ENCODE measurements at places on chromosomes 11 and 22.

DNA sequence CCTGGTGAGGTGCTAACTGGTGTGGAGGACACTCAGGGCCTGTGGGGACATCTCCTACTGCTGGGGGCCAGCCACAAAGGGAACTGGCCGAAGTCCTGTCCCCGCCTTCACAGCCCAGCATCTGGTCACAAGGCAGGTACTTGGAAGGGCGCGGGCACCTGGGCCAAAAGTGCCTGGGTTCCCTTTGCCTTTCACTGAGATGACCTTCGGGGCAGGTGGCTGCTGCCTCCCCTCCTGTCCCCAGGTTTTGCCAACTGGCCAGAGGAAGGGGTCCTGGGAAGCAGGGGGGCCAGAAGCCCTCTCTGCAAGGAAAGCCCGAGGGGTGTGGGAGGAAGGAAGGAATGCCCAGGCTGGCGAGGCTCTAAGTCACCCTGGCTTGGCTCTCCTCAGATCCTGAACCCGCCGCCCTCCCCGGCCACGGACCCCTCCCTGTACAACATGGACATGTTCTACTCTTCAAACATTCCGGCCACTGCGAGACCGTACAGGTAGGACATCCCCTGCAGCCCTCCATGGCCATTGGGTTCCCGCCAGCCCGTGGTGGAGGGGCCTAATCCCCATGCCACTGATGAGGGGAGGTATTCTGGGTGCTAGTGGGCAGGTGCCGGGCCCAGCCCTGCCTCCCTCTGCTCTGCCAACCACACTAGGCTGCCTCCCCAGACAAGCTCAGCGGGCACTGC, 14.4 kb upstream of the PPP6R3 start:
- no peak for DNase-seq

DNA sequence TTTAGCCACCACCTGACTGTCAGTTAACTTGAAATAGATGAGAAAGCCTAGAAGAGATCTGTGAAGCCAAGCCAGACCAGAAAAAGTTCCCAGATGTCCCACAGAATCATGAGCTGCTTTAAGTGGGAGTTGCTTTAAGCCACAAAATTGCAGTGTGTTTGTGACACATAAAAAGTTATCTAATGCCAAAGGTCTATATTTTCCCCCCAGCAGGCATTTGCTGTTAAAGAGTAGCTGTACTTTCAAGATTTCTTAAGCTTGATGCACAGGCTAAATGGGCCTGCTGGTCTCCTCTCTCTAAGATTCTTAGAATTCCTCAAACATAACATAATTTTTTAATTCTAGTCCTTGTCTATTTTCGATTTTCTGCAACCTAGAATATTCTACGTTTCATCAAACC, 825.7 kb downstream of the FAM181B start:
- no peak for DNase-seq

- peak; percentile 36 for DNase-seq
Observed at GRCh38 chr11:27012234-27012921, 18.5 kb downstream of the FIBIN start.

DNA sequence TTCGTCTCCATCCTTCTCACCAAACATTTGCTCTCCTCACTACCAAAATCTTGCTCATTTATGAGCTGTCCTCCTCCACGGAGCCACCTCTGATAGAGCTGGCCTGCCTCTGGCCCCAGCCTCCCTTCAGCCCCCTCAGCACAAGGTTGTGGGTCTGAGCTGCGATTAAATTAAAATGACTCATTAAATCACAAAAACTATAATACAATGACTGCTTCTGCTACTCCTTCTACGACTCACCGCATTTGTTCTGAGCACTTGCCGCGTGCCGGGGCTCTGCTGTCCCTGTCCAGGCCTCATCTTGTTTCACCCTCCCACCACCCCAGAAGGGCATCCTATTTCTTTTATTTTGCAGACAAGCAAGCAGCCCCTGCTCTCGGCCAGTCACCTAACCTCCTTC, 49.2 kb upstream of the TIMP3 start:
- DNase-seq = no peak

DNA sequence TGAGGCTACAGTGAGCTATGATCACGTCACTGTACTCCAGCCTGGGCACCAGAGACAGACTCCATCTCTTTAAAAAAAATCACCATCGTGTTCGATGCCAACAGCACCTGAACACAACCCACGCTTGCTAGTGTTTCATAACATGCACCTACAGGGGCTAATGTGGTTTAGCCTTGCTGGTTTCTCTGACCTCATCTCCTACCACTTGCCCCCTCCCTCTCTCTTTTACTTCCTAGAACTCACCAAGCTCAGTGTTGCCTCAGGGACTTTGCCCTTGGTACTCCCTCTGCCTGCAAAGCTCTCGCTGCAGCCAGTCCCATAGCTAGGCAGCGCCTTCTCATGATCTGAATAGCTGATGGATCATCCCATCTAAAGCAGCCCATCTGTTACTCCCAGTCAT, 99.8 kb downstream of the FBXO7 start:
- DNase-seq = no peak

GRCh38 chr11:63683133-63683991, 2.1 kb downstream of the RTN3 start:
- DNase-seq = no peak

GRCh38 chr11:116814502-116814901, 8.6 kb downstream of the APOA4 start:
- no peak for DNase-seq

DNA sequence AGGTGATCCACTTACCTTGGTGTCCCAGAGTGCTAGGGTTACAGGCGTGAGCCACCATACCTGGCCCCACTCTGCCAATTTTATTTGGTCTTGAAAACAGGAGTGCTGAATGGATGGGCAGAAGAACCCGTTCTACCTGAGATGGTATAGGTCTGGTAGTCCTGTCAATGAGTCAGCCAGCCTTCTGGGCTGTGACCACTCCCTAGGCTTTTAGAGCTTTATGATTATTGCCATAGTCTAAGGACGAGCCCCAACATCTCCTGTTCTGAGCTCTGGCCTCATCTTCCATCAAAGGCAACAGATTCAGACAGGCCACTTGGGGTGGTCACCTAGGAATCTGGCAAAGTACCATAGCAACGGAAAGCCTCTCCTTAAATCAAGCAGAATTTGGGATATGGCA, 11.5 kb downstream of the ZDHHC5 start:
- no peak for DNase-seq

DNA sequence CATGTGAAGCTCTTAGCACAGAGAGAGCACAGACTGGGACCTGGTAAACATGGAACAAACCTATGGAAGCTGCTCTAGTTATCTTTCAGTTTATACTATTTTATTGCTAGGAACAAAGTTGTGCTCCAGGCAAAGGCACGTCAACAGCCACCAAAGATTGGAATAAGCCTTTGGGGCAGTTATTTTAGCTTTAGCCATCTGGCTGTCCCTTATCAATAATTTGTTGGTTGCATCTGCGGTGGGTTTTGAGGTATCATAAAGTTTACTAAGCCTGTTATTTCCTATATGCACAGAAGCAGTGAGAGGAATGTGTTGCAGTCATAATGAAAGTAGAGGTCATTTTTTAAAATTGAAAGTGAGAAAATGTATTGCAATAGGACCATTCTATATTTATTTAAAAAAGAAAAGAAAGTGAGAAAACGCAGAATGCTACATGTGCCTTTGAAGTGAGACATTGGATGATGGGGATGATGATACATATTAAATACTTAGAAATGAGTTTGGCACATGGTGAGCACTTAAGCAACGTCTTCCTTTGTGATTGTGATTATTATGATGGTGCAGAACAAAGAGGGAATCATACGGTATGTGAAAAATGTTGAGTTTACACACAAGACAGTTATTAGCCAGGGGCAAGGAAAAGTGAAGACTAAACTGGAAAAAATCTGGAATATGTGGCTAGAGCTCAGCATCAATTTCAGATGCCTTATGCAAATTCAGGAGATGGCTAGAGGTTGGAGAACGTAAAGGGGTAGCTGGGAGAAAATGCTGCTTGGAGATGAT, 58.3 kb downstream of the PRR5L start:
- peak; percentile 77 for DNase-seq

GRCh38 chr11:68214173-68215086, 1.3 kb upstream of the KMT5B start:
- no peak for DNase-seq

DNA sequence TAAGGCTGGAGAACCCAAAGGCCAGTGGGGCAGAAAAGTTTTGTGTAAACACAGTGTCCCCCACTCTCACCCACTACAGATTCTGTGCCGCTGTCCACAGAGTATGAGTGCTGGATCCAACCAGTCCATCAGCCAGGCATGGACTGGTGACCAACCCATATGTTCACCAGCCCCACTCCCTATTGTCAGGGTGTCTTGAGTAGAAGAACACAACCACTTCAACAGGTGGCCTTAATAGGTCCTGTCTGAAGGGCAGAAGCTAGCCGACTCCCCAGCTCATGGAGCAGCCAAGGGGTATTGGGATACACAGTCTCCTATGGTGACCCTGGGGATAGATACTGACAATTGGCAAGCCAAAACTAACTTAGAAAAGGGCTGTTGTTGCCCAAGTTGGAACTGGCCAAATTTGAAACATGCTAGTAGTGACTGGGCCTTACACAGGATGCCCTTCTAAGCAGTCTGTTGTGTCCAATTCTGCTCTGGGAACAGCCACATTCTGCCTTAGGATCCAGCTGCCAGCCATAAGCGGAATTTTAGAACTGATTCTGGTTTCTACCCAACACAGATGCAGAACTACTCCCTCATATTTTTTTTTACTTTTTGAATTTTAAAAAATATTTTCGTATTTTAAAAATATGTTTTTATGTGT, 19.8 kb upstream of the PGM2L1 start:
- no peak for DNase-seq

DNA sequence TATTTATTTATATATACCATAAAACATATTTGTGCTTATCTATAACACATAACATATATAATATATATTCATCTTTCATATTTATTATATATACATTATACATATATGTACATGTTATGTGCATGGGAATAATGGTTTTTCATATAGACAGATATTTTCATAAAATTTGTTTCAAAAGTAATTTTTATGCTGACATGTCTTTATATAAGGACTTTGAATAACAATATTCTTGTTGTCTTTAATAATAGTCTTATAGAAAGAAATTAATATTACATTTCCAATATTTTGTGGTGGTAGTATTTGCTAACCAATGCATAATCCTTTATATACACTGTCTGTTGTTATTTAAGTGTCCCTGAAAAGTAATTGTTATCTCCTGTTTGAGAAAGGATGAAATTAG, 49.6 kb downstream of the GRM5 start:
- no peak for DNase-seq

DNA sequence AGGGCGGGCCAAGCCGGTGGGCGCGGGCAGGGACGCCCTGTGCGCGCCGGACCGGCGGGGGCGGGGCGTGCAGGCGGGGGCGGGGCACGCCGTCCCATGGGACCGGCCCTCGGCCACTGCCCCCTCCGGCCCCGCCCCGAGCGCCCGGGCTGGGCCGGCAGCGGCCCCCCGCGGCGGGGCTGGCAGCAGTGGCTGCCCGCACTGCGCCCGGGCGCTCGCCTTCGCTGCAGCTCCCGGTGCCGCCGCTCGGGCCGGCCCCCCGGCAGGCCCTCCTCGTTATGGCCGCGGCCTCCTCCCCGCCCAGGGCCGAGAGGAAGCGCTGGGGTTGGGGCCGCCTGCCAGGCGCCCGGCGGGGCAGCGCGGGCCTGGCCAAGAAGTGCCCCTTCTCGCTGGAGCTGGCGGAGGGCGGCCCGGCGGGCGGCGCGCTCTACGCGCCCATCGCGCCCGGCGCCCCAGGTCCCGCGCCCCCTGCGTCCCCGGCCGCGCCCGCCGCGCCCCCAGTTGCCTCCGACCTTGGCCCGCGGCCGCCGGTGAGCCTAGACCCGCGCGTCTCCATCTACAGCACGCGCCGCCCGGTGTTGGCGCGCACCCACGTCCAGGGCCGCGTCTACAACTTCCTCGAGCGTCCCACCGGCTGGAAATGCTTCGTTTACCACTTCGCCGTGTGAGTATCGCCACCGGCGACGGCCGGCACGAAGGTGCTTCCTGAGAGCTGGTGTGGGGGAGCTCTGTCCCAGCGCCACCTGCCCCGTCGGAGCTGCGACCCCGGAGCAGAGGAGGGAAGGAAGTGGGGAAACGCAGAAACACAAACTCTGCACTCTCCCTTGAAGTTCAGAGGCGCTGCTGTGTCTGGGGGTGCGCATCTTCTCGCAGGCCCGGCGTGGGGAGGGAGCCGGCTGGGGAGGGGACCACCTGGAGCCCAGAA, at the start of gene KCNQ1:
Gene KCNQ1 (plus strand): TSS at position 188 of the 925 bp plus-strand sequence. CDS start 91 bp downstream, at position 279.
- DNase-seq = no peak

DNA sequence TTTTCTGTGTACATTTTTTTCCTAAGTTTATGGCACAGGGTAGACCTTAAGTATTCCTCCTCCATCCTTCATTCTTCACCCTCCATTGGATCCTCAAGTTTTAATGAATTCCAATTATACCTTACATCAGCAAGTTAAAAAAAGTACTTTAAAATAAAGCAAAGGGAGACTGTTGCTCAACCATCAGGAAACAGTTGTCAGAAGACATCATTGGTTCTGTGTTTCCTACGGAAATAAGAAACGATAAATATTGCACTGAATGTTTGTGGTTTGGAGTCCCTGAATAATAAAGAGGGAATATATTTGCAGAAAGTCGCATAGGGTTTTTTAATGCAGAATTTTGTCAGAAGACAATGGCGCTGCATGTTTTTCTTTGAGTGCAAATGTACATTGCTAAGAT, 28.1 kb upstream of the LDHA start:
- no peak for DNase-seq

DNA sequence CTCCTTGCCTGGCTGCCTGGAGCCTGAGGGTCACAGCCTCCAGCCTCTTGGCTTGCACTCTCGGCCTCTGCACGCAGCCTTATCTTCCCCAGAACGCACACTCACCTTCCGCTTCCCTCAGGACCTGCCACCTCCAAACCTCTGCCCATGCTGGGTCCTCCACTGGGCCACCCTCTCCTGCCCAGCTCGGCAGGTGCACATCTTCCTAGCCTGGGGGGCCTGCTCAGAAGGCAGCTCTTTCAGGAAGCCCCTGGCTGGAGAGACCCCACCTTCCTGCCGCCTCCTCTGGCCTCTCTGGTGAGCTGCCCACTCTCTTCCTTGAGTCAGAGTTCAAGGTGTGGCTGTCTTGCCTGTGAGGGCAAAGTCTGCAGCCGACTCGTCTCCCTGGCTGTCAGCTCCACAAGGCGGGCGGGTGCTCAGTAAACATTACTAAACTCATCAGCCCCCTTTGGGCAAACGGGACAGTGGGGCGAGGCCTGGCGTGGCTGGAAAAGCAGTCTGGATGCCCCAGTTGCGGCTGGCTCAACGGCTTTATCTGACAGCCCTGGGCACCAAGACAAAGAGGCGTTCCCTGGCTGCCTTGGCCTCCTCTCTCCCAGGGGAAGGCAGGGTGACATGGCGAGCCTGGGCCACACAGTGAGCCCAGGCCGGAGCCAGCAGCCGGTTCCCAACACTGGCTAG, 1.7 kb upstream of the LINC01488 start:
- no peak for DNase-seq

DNA sequence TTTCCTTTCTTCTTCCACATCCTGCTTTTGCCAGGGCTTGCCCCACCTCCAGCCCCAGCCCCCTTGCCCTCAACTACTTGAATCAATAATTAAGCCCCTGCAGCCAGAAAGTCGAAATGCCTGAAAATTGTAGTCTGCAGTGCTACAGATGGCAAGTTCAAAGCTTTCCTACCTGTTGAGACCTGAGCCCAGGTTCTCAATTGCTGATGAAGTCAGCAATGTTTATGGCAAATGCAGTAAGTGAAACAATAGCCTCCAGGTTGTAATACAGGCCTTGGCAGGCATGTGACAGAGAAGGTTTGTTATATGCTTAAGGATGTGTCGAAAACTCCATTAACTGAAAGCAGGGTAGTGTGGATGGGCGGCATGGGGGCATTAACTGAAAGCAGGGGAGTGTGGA, 181.1 kb upstream of the SESN3 start:
- no peak for DNase-seq

GRCh38 chr22:20887375-20887774, 28.6 kb downstream of the SNAP29 start:
- no peak for DNase-seq

GRCh38 chr11:122843281-122844141, 5.2 kb downstream of the CRTAM start:
- DNase-seq = no peak

All from fibroblast of skin of left quadriceps (primary cell).